ENCODE measurements at places on chromosomes 3 and 15.
A peak's percentile ranks its signal among the peaks of the same experiment; 100 is the strongest.

GRCh38 chr3:174907027-174907426 is 47.9 kb downstream of the NAALADL2 start:
- no peak for DNase-seq

DNA sequence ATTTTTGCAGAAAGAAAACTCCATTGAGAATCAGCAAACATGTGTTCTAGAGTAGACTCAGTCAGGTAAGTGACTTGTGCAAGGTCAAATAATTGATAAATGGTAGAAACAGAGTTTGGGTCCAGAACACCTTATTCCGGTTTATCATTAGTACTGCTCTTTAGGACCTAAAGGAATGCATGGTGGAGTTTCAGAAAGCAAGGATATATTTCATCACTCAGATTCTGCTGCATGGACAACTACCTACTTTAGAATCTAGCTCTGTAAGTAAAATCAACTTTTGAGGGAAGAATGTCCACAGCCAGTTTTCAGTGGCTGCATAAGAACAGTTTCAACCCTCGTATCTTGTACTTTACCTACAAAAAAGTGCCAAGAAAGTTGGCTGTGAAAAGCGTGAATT is 43.6 kb downstream of the TIMP4 start:
- no peak for DNase-seq

DNA sequence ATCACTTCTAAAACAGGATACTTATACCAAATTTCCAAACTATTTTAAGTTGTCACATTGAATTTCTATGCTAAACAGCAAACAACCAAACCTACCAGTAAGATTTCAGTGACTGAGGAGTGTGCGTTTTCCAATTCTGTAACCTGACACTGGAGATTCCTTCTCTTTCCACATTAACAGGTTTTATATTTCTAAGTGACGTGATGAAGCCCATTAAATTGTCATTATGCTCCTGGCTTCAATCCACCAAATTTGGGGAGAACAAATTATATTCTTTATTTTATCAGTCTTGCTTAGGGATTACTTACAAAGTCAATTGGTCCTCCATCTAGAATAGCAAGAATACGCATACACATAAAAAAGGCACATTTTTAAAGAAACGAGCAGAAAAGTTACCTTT is 764.8 kb upstream of the NR2F2 start:
- no peak for DNase-seq

DNA sequence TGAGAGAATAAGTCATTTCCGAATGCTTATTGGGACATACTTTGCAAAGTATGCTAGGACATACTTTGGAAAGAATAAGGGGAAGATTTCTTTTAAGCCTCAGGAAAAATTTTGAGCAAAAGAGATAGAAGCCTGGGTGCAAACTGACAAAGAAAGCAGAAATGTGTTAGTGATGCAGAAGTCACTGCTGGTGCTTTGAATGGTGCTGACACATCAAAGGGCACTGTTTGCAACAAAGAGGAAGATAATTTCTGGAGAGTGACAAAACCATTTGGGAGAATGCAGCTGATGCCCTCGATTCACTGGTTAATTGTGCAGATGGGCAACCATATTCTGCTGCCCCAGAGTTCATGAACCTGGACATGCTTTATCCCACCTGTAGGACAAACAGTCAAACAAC is 11.0 kb upstream of the RAP2B start:
- DNase-seq: no peak

- DNase-seq: no peak
Observed at GRCh38 chr3:52313774-52314188, 2.3 kb upstream of the DNAH1 start.

DNA sequence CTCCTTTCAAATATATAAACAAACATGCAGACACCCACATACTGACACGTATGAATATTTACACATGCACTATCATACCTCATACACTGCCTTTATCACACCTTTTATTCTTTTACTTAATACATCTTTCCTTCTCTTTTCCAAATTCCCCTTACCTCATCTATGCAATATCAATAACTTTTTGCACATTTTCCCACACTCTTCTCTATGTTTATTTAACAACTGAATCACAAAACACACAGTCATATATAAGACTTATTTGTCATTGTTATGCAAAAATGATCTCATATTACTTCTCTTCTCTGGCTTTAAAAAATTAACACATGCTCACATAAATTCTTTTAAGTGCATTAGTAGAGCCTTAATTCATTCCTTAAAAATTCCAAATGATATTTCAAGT is 461.4 kb downstream of the DIPK2A start:
- no peak for DNase-seq

DNA sequence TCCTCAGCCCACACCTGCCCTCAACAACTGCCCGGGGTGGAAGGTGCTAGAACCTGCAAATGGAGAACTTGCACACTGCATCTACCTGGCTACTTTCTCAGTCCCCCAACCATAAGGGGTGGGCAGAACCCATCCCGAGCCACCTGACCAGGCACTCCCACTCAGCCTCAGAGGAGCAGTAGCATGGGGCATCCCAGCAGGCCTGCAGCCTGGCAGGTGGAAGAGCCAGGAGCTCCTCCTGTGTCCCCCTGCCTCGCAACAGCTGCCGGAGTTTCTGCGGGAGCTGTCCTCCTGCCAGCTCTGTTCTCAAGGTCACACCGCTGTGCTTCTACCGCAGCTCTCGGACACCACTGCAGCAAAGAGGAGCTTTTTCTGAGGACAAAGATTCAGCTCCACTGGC is 27.5 kb downstream of the RAB6B start:
- no peak for DNase-seq

DNA sequence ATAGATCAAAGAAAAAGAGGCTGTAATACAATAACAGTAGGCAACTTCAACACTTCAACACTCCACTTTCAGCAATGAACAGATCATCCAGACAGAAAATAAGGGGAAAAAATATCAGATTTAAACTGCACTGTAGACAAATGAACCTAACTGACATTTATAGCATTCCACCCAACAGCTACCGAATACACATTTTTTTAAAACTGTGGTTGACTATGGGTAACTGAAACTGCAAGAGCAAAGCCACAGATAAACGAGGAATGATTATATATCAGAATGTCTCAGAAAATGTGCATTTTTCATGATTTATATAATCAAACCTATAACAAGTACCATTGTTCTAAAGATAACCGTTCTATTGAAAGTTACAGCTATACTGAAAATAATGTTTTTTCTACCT is 514.9 kb upstream of the DPPA4 start:
- no peak for DNase-seq

- no peak for DNase-seq
Observed at GRCh38 chr3:182784542-182784941, 8.8 kb upstream of the ATP11B start.

- DNase-seq: no peak
Observed at GRCh38 chr3:31357451-31357850, 175.3 kb upstream of the STT3B start.

- DNase-seq: no peak
Observed at GRCh38 chr15:73715417-73715816, 31.2 kb downstream of the CD276 start.

DNA sequence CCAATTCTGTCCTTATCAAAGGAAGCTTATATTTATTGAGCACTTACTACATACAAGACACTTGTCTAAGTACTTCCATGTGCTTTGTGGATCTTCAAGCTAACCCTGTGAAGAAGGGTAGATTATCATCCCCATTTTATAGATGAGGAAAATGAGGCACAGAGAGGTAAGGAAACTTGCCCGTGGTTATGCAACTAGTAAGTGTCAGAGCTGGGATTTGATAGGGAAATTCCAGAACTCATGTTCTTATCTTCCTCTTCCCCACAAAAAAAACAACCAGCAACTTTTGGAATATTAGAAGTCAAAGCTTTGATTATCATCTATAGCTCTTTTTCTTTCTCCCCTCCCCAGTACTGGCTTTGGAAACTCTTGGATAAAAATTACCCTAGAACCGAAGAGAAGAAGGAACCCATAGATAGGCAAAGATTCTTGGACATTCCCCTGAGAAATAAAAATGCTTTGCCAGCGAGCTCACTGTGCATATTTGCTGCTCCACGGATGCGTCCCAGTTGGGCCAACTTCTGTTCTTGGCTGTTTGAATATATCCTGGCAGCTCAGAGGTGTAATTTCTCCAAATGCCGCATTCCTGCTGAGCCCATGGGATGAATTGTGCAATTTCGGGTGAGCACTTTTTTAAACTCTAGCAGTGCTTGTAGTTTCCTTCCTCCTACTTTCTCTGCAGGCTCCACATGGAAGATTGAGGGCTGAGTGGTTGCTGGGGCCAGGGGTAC is 591.5 kb upstream of the CFAP20DC start:
- no peak for DNase-seq

DNA sequence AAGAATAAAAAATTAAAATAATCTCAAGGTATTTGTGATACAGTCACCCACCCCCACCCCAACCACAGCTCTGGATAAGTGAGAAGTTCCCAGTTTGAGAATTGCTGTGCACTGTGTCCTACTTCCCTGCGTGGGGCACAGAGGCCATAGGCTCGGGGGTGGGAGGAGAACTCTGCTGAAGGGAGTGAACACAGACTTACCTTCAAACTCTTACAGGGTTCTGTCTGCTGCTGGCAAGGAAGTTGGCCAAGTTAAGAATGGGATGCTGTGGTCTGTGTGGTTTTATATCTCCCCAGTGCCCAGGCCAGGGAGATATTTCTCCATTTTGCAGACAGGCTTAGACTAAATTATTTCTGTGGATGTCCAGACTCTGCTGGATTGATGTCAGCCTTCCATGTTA is 37.6 kb downstream of the SPTSSB start:
- no peak for DNase-seq

- DNase-seq: no peak
Observed at GRCh38 chr15:51237816-51238215, 100.6 kb downstream of the CYP19A1 start.

- DNase-seq: no peak
Observed at GRCh38 chr15:68990992-68991500, 23.4 kb upstream of the NOX5 start.

DNA sequence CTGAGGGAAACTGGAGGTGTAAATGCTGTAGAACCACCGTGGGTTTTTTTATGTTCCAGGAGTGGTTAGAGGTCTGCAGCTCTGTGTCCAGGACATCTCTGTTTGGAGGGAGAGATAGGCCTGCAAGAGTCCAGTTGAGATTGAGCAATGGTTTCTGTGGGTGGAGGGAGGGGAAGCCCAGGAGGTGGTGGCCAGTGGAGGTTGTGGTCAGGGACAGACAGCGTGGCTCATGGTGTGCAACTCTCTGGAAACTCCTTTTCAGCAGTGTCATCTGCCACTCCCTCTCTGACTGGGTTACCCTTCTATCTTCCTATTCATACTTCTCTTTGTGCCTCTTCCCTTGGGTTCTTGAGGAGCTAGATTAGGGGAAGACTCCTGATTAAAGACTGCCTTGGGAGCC is 9.6 kb downstream of the XCR1 start:
- DNase-seq: no peak

GRCh38 chr3:79586232-79586631 is 181.6 kb downstream of the ROBO1 start:
- no peak for DNase-seq

- no peak for DNase-seq
Observed at GRCh38 chr15:93941697-93942096, 289.7 kb upstream of the MCTP2 start.

GRCh38 chr3:143825513-143825912 is 22.8 kb downstream of the SLC9A9 start:
- DNase-seq: no peak

DNA sequence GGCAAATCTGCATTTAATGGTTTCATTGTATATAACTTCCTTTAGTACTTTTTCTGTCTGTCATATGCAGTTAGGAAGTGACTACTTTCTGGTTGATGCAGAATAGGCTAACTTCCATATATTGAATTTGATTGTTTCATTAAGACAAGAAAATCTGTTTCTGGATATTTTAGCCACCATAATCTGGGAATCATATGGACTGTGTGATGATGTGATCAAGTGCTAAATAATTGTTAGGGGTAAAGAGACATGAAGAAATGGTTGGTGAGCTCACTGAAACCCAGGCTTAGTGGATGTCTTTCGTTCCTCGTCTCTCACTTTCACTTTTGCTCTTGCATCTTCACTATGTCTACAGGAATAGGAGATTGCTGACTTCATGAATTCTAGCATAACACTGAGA is 3.5 kb upstream of the MNS1 start:
- no peak for DNase-seq

DNA sequence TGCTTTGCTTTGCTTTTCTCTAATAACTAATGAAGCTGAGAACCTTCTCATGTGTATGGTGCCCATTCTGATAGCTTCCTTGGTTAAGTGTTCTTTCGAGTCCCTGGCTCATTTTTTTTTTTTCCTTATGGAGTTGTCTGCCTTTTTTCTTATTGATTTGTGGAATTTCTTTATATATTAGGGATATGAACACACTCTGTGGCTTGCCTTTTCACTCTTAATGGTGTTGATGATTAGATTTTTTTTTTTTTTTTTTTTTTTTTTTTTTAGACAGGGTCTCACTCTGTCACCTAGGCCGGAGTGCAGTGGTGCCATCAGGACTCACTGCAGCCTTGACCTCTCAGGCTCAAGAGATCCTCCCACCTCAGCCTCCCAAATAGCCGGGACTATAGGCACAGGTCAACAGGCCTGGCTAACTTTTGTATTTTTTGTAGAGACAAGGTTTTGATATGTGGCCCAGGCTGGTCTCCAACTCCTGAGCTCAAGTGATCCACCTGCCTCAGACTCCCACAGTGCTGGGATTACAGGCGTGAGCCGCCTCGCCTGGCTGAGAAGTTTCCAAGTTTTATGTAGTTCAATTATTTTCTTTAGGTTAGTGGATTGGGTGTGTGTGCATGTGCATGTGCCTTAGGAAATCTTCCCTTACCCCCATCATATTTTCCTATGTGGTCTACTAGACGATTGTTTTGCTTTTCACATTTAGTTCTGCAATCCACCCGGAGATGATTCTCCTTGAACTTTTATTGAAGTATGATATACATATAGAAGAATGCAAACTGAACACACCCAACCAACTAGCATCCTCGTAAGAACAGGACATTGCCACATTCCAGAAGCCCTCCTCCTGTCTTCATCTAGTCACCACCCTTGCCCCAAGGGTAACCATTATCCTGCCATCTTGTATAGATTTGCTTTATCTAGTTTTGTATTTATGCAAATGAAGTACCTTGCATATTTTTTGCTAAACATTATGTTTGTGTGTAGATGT is 1.7 kb upstream of the SNRPA1 start:
- no peak for DNase-seq

- peak; percentile 93 for DNase-seq
Observed at GRCh38 chr15:67838789-67839332, 984 bp downstream of the RNU6-1 start.

- no peak for DNase-seq
Observed at GRCh38 chr3:101509811-101510210, 3.2 kb downstream of the SENP7 start.

GRCh38 chr15:72203507-72203837 is 5.9 kb upstream of the GRAMD2A start:
- DNase-seq: no peak

DNA sequence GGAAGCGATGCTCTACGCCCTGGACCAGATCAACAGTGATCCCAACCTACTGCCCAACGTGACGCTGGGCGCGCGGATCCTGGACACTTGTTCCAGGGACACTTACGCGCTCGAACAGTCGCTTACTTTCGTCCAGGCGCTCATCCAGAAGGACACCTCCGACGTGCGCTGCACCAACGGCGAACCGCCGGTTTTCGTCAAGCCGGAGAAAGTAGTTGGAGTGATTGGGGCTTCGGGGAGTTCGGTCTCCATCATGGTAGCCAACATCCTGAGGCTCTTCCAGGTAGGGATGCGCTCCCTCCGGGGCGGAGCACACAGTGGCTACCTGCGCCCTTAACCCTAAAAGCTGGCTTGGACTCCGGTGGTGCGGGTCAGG is 698 bp downstream of the GRM7 start:
- DNase-seq: no peak

Measured in GM23338 (cell line).